ENCODE measurements at places on chromosomes 1 and 21.
A peak's percentile ranks its signal among the peaks of the same experiment; 100 is the strongest.

GRCh38 chr1:108609483-108610049 is 49.7 kb downstream of the EEIG2 start:
- DNase-seq: no peak

DNA sequence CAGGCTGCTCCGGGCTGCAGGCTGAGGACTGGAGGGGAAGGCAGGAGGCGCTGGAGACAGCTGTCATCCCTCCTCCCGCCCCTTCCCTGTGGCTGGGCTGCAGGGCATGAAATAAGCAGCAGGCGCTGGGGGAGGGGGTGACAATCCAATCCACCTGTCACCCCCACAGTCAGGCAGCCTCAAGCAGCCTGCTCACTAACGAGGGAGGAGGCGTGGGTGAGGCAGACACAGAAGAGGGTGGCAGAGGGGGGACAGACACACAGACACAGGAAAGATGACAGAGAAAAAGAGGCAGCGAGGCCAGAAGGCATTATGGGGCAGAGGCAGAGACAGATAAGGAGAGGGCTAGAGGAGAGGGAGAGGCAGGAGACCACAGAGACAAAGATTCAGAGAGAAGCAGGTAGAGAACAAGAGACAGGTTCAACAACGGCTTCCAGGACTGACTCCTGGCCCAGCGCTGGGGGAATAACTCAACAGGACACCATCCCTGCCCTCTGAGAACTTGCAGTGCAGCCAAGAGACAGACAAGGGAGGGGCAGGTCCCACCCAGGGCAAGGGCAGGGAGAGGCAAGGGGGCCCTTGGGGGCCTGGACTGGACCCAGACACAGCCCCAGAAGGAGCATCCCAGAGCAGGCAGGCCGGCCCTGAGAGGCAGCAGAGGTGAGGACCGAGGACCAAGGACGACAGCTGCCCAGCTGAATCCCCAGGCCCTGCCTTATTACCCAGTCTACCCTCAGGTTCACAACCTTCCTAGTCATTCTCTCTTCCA is 11.2 kb downstream of the MEF2D start:
- DNase-seq: peak; percentile 38

GRCh38 chr1:18385239-18385790 is 95.4 kb upstream of the KLHDC7A start:
- no peak for DNase-seq

GRCh38 chr1:200292699-200293098 is 117.1 kb downstream of the ZNF281 start:
- DNase-seq: no peak

GRCh38 chr1:19178734-19179398 is 31.2 kb downstream of the UBR4 start:
- no peak for DNase-seq

DNA sequence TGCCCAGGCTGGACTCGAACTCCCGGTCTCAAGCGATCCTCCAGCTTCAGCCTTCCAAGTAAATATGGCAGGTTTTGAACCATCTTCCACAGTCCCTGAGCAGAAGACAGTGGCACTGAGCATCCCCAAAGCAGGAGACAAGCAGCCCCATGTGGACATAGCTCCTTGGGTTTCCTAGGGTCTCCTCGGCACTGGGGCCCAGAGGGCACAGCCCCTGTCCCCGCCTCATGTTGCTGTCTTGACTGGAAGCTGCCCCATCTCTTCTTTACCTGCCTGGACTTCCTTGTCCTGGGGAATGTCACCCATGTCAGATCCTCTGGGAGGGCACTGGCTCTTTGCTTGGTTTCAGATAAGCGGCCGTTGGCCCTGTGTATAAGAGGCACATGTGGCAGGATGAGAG is 263.7 kb upstream of the RAB4A start:
- no peak for DNase-seq

DNA sequence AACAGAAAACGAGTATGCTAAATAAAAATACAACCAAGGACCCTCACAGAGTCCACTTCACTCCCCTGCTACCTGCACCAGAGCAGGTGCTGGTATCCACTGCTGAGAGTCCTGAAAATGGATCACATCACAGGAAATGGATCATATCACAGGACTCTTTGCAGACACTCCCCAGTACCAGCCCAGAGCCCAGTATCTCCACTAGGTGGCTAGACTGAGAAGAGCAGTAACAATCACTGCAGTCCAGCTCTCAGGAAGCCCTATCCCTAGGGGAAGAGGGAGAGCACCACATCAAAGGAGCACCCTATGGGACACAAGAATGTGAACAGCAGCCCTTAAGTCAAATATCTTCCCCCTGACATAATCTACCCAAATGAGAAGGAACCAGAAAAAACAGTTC is 28.0 kb downstream of the AGBL4 start:
- DNase-seq: no peak

GRCh38 chr1:230423951-230424350 is 2.2 kb downstream of the PGBD5 start:
- no peak for DNase-seq

GRCh38 chr21:38735626-38736206 is 70.0 kb upstream of the ETS2 start:
- no peak for DNase-seq

DNA sequence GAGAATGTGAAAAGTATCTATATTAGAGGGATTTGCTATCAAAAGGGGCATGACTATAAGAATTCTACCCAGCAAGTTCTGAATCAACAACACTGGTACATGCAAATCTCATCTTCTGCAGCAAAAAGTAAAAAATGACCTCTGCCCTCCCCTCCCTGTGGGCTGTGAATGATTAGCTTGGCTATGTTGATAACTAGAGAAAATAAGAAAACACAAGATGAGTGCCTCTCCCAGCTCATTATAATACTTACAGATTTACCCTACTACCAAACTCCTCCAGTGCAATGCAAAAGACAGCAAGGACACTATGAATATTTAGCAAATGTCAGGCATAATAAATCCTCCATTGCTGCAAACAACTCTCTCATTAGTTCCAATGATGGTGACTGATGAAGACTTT is 102.4 kb downstream of the SLC45A1 start:
- DNase-seq: no peak

GRCh38 chr1:79043506-79043905 is 37.0 kb upstream of the ADGRL4 start:
- DNase-seq: no peak

DNA sequence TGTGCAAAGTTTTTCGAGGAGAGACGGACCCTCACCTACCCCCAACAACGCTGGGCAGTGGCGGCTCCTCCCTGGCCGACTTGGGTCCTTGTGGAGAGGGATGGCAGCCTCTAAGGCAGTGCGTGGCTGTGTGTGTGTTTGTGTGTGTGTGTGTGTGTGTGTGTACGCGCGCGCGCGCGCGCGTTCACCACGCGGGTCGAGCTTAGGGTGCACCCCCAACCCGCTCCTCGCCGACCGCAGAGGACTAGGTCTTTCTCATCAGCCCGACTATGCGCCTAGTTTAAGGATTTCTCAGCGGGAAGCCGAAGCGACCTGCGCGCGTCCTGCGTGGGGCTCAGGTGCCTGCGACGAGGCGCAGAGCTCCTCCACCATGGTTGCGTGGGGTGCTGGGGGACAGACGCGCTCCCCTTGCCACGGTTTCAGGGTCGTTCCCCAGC is 940 bp downstream of the SOX13 start:
- no peak for DNase-seq

GRCh38 chr21:28431022-28431421 is 561.7 kb downstream of the LTN1 start:
- DNase-seq: no peak

- no peak for DNase-seq
Measured at GRCh38 chr1:96409689-96410088, 311.9 kb upstream of the PTBP2 start.

DNA sequence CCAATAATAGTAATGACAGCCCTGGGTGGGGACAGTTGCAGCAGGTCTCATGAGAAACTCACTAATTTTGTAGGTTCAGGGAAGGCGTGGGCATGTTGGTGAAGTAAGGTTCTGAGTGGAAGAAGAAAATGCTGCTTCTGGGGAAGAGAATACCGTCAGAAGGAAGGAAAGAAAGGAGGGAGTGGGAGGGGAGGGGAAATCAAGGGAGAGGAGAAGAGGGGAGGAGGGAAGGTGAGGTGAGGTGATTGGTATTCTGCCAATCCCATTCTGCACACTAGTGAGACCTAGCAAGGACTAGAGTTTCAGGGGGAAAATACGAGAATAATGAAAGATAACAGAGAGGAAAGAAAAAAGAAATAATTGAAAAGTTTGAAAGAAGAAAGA is 32.4 kb upstream of the MGST3 start:
- no peak for DNase-seq

All from activated T-cell treated with anti-CD3 and anti-CD28 coated beads for 48 hours (primary cell).